Activated CD4-positive, alpha-beta T cell treated with anti-CD3 and anti-CD28 coated beads, Interleukin-2, amount 50 U/mL, for 24 hours (primary cell): ENCODE measurements at places on chromosomes 16 and 17.

- no peak for DNase-seq
Observed at GRCh38 chr16:4892361-4893102, 44.4 kb downstream of the PPL start.

DNA sequence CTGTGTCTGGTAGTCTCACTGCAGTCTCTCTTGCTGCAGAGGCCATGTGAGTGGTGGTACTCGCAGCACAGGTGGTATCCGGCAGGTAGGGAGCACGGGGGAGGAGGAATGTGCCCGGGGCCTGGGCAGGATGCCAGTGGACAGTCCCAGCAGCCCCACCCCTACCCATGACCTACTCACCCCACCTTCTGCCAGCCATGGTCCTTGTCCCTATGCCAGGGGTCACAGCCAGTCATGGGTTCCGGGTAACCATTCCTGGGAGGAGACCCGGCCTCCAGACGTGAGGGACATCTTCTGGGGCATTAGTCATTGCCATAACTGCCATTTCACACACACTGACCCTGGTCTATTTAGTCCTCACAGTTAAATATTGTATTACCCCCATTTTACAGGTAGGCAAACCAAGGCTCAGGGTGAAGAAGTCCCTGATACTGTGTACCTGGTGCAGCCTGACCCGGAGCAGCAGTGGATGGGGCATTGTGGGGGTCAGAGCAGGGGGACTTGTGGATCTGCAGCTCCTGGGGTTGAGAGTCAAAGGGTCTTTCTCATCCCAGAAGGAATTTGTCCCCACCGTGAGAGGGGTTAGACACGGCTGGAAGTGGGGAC is 58.8 kb upstream of the TAC4 start:
- DNase-seq = no peak

DNA sequence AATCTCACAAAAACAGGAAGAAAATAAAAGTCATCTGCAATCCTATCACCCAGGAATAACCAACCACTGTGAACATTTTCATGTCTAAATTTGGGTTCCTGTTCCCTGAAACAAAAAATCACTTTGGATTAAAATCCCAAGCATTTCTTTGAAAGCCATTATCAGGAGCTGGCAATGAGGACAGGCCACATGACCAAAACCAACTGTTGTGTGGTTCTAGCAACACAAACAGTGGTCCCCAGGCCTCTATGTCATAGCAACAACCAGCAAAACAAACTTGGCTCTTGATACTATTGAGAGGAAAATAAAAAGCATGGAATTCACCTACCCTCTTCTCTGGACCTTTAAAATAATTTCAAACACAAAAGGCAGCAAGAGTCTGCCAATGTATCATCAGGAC is 252.5 kb downstream of the SLC39A11 start:
- DNase-seq = no peak

GRCh38 chr16:22622703-22623102 is 112.0 kb downstream of the NPIPB5 start:
- no peak for DNase-seq

DNA sequence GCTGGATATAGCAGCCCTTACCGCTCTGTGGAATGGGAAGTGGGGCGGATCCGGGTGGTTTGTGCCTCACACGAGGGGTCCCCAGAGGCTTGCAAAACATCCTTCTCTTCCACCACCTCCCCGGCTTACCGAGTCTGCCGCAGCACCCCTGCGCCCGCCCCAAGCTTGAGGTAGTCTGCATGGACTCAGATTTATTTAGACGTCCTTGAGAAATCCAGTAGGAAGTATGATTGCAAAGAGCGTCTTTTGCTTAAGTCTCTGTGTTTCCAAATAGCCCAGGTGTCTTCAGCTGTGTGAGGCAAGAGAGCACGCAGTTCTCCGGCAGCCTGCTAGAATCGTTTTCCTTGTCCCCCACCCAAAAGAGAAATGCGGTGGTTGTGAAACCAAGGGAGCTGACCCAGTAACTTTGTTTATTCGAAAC is 2.4 kb downstream of the KIAA0513 start:
- no peak for DNase-seq

DNA sequence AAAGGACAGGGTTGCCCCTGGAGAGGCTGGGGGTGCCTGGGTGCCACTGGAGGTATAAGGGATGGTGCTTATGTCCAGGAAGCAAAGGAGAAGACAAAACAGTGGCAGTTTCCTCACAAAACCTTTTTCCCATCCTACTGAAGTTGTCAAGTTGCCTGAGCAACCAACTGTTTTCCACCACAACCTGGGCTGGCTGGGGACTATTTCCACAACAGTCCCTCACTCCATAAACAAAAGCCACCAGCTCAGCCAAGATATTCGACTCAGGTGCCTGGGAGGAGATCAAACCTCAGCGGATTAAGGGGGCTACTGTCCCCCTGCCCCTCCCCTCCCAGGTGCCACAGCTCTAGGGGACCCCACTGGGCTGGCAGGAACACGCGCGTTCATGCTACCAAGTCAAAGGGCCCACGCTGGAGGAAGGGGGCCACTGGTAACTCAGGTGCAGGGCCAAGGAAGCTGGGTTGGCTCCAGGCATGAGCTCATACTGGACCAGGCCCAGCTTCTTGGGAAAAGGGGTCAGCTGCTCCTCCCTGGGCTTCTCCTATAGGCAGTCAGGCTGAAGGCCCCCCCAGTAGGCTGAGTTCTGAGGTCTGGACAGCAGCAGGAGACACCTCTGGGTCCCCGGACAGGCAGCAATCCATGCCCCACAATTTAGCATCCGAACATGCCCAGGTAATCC is 45.7 kb upstream of the MRPS23 start:
- no peak for DNase-seq

DNA sequence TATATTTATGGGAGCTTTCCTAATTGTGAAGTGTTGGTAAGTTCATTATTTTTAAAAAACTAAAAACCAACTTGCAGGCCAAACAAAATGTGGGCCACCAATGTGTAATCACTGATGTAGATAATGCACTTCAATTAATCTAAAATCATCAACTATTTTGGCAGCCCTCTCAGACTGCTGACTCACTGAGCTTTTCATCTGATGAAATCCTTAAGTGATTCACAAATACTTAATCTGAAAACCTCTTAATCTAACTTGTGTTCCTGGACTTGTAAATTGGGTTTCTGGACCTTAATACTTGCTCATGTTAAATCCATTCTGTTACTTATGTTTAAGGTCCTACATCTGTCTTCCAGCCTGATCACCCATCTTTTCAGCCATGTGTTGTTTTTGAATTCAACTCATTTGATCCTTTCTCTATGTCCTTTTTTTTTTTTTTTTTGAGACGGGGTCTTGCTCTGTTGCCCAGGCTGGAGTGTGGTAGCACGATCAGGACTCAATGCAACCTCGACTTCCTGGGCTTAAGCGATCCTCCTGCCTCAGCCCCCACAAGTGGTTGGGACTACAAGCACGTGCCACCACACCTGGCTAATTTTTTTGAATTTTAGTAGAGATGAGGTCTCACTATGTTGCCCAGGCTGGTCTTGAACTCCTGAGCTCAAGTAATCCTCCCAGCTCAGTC is 39.0 kb downstream of the PRKCB start:
- DNase-seq = no peak

- no peak for DNase-seq
Observed at GRCh38 chr16:49343291-49343690, 30.3 kb upstream of the C16orf78 start.

GRCh38 chr16:82317411-82318167 is 147.6 kb upstream of the MPHOSPH6 start:
- no peak for DNase-seq

- DNase-seq = peak; percentile 57
Observed at GRCh38 chr17:59753522-59754467, 46.3 kb downstream of the VMP1 start.

- no peak for DNase-seq
Observed at GRCh38 chr16:56988161-56988947, 1.0 kb upstream of the NLRC5 start.

DNA sequence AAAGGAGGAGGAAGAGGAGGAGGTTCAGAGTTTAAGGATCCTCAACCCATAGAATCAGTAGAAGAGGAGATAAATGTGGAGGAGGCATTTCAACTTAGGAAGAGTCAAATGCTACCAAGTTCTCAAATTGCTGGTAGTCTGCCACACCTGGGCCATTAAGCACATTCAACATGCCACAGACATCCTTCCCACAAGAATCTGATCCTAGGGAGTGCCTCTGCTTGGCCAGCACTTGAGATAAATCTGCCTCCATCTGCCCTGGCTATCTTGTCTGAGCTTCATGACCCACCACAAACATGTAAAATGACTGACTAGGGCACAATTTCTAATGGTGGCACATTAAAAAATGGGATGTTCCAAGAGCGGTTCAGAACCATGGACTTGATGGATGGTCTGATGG is 37.3 kb upstream of the AXIN2 start:
- DNase-seq = no peak

DNA sequence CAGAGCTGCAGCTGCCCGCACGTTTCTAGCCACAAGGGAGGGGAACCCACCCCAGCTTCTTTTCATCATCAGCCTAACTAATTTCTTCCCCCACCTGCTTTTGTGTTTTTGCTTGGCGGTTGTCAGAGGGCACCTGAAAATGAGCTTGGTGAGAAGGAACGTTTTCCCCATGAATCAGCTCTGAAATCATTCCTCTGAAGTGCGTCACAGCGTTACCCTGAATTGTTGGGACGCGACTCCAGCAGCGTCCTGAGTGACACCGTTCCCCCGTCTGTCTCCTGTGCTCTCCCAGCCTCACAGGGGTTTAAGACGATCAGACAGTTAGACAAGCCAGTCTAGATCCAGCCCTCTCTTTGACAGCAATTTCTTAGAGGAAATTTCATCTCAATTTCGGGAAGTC is 722.9 kb upstream of the EEF2KMT start:
- DNase-seq = no peak

GRCh38 chr17:56885312-56885657 is 28.6 kb downstream of the TRIM25 start:
- DNase-seq = no peak

DNA sequence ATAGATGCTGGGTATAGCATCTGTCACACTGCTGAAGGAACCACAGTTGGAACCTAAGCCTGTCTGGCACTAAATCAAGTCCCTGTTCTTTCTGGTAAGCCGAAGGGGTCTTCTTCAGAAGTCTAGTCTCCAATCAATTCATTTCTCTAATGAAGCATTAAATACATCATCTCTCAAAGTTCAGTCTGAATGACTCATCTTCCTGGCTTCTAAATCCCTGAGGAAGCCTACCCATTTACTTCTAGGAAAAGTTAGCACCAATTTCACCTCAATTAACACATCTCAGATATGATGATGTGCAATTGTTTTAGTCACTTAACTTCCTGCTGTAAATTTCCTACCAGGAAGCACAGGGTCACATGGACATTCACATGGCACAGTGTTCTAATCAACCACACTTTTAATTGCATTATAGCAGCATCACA is 49.9 kb downstream of the TEX14 start:
- no peak for DNase-seq

DNA sequence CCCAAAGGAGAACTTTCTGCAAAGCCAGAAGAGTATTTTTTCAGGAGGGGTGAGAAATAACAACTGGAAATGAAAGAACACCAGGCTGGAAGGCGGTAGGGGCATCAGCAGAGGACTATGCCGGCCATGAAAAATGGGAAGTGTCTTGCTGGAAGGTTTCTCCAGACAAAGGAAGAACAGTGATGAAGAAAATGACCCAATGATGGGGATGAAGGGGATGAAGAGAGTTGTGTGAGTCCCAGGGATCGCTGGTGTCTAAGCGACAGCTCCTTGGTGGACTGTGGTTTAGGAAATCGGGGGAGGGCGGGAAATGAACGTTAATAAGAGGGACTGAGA is 623 bp downstream of the TTLL6 start:
- DNase-seq = no peak

- no peak for DNase-seq
Observed at GRCh38 chr17:50093807-50094206, 1.3 kb upstream of the PDK2 start.

GRCh38 chr17:81143200-81143527 is 22.1 kb upstream of the PVALEF start:
- no peak for DNase-seq

DNA sequence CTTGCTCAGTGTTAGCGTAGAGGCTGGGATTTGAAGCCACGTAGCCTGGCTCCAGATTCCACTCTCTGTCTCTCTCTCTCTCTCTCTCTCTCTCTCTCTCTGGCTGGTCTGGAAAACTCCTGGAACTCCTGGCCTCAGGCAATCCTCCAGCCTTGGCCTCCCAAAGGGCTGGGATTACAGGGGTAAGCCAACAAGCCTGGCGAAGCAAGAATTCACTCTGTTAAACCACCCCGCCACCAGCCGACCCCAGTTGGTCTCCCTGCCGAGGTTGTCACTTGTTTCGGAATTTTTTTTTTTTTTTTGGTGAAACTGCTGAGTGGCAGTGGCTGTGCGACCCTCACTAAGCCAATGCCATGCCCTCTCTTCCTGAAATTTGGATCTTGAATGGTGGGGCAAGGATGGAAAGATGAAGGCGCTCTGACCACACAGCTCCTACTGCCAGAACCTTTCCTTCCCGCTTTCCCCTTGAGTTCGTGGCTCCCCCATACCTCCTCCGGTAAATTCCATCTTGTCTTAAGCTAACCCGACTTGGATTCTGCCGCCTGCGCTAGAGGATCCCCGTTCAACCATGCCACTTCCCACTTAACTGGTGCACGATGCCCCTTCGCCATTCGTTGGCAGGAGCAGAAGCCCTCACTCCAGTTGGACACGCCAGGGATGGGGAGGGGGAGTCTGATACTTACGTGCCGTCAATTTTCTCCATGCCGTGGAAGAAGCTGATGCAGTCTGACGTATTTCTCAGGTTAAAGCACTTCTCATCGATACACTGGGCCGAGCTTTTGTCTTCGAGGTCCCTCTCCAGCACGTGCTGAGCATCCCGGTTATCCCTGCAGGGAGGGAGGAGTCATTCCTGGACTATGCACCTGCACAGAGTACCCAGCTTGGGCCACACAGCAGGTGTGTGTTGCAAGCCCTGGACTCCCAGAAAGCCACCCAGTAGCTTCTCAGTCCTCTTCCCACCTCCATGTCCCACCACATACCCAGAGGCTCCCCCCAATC is 13.1 kb downstream of the TEKT5 start:
- DNase-seq = no peak

- no peak for DNase-seq
Observed at GRCh38 chr17:63438092-63439051, 7.7 kb downstream of the CYB561 start.

- DNase-seq = no peak
Observed at GRCh38 chr16:89545831-89546574, 14.5 kb upstream of the RPL13 start.

DNA sequence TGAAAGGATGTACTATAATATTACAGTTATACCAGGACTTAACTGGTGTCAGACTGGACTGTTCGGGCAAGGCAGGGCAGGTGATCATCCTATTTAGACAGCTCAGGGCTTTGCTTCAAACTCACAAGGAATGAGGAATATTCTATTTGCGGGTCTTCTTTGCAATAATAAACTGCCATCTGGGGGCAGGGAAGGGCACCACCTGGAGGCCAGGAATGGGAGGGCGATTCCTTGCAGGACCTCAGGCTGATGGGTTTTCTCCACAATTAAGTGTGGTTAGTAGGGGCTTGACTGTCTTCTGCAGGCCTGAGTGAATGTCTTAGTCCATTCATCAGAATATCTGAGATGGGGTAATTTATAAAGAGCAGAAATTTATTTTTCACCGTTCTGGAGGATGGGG is 424.1 kb downstream of the CA10 start:
- no peak for DNase-seq

GRCh38 chr17:81170727-81171494 is 4.9 kb upstream of the AATK start:
- no peak for DNase-seq
